ENCODE measurements at places on chromosomes 5 and 9. TPM values are rescaled to one million over a fixed set of nuclear protein-coding genes. Genes with fewer than 3 reads are reported as not detected.

The CRHBP gene
- total RNA-seq, result not detected

The TRAPPC13 gene
- 10.1 TPM for total RNA-seq

The AGPAT2 gene
- 80.6 TPM for total RNA-seq

The THBS4 gene
- total RNA-seq, result 1.7 TPM

DNA sequence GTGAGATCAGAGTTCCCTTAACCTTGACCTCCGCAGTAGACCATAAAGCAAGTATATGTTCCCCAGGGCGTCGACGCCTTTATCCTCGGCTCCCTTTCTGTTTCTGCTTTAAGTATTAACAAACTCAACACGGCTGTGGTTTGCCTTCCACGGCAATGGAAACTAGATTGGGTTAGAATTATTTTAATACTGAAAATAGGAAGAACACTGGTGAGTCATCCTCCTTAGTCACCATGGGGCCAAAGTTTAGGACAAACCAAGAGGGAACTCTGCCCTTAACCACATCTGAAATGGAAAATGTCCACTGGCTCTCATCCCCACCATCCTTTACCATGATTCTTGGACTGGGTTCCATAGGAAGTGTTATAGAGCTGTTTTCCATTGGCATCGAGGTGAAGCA lies 386.1 kb downstream of the ACTL7B start:
- DNase-seq, result no peak

DNA sequence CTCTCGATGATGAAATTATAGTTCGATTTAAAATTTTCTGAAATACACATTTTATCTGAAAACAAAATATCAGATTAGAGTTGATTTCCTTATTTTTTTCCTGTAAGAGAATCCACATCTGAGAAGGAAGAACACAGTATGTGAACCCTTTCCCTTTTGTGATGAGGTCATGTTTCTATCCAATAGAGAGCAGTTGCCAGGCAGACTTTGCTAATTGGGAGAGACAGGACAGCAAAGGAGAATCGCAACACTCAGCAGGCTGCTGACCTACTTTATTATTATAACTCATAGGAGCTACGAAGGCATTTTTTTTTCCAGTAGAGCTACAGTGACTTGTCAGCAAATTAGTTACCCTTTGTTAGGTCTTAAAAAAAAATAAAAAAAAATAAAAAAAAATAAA lies 242.1 kb downstream of the HCN1 start:
- DNase-seq, result no peak

- no peak for DNase-seq
These were observed 50.0 kb downstream of the RGS3 start for GRCh38 chr9:113513536-113513935.

DNA sequence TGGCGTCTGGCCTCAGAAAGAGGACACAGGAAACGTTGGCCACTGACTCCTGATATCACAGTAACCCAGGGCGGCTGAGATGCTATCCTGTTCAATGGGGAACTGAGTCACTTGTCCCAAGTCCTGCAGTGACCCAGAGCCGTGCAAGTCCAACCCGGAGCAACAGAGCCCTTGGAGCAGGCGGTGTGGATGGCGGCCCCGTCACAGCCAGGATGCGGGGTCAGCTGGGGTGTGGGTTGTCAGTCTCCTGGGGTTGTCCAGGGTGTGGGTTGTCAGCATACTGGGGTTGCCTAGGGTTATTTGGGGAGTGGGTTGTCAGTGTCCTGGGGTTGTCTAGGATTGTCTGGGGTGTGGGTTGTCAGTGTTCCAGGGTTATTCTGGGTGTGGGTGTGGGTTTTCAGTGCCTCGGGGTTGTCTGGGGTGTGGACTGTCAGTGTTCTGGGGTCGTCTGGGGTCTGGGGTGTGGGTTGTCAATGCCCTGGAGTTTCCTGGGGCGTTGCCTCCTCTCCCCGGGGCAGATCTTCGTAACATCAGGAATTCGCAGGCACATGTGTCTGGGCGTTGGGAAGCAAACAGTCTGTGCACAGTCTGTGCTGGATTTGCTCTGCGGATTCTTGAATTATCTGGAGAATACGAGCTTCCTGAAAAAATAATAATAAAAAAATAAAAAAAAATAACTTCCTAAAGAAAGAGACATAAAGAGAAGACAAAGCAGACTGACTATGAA lies 257.5 kb downstream of the PARP8 start:
- DNase-seq, result no peak

DNA sequence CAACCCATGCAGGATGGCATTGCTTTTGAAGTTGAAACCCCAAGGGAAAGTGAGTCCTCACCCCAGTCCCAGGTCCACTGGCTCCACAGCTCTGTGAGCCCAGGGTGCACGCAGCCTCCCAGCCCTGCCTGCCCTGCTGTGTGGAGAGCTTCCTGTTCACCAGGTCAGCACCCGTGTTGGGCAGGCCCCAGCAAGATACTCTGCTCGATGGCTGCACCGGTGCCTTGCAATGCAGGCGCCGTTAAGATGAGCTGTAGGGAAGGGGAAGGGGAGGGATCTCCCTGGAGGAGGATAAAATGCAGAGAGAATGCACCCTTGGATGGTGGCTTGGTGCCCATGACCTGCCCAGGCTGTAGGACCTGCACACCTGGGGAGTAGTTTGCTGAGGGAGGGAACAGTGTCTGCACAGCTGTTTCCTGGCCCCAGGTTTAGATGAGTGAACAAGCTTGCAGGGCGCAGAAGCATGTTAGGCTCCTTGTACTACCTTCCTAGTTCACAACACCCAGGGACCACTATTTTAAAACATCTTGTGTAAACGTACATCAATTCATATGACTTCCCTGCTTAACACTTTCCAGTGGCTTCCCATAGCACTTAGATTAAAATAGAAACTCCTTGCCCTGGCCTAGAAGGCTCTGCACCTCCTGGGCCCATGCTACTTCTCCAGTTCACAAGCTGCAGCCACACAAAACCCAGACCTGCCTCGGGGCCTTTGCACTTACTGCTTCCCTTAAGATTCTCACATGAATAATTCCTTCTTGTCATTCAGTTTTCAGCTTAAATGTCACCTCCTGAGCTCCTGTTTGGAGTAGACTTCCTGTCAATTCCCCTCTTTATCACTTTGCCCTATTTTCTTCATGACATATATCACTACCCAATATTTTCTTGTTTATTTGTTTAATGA lies 19.6 kb downstream of the FAT2 start:
- no peak for DNase-seq

DNA sequence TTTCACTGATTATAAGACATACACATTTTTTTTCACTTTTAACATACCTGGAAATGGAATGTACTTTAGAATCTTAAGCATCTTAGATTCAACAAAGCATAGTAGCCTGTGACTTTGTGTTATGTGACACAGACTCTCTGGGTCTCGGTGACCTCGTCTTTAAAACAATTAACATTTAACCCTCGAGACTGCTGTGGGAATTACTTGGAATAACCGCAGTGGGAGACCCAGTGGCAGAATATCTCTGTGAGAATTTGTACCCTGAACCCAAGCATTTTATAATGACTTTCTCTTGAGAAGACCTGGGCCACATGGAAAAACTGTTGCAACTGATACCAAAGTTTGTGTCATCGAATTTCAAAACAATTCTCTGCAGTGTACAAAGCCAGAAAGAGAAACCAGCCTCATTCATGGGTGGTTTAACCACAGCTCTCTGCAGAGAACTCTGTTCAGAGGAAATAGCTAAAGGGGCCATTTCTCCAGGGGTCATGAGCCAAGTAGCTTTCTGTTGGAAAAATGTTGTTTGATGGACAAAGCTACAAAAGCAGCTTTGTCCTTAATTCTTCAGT lies 10.0 kb upstream of the RETREG1 start:
- DNase-seq, result no peak

GRCh38 chr5:59107692-59108091 lies 524.8 kb downstream of the RAB3C start:
- no peak for DNase-seq

DNA sequence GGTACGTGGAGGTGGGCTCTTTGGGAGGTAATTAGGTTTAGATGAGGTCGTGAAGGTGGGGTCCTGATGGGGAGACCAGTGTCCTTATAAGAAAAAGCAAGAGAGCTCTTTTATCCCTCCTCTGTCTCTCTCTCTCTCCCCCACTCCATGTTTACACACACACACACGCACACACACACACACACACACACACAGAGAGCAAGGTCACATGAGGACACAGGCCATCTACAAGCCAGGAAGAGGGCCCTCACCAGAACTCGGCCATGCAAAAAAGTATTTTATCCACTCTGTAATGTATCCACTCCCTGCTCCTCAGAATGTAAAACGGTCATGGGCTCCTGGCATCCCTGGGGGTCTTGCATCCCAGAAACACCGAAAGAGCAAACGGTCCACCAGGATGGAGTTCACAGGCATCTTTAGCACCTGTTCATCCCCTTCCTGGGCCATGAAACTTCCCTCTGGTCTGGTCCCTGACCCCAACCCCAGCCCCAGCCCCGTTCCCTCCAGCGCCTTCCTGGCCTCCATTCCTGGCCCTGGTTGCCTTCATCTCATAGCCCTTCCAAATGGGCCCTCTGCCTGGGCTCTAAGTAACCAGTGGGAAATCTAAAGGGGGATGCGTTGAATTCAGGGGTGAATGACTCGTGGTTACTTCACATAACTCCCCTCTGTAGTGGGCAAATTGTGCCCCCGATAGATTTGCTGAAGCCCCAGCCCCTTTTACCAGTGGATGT lies 88.8 kb downstream of the NSUN2 start:
- no peak for DNase-seq

DNA sequence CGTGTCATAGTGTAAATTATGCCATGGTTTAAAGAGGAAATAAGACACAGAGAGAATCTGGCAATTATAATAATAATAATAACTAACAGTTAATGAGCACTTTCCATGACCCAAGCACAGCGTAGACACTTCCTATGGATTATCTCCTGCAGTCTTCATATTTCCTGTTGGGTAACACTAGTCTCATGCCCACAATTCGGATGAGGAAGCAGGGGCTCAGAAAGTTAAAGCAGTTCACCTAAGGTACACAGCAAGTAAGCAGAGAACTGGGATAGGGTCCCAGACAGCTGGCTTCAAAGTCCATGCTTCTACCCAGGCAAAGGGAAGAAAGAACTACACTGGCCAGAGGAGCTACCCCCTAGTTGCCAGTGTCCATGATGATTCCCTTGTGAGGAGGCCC lies 27.9 kb upstream of the TGFBI start:
- DNase-seq, result no peak

DNA sequence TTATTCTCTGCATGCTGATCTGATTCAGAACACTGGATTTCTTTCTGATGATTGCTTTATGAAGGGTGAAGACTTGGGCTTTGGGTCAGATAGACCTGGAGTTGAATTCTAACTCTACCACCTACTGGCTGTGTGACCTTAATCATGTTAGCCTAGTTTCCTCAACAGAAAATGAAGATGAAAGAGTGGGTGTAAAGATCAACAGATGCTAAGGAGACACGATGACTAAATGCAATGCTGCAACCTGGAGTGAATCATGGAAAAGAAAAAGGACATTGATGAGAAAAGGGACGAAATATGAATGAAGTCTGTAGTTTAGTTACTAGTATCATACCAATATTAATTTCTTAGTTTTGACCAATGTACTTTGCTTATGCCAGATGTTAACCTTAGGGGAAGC lies 27.8 kb upstream of the DENND1A start:
- no peak for DNase-seq

- DNase-seq, result no peak
These were observed 9.8 kb downstream of the CLTB start for GRCh38 chr5:176406436-176407052.

- DNase-seq, result no peak
These were observed 39.2 kb downstream of the PRUNE2 start for GRCh38 chr9:76866689-76867088.

- DNase-seq, result no peak
These were observed 138.4 kb downstream of the LHFPL2 start for GRCh38 chr5:78509884-78510769.

DNA sequence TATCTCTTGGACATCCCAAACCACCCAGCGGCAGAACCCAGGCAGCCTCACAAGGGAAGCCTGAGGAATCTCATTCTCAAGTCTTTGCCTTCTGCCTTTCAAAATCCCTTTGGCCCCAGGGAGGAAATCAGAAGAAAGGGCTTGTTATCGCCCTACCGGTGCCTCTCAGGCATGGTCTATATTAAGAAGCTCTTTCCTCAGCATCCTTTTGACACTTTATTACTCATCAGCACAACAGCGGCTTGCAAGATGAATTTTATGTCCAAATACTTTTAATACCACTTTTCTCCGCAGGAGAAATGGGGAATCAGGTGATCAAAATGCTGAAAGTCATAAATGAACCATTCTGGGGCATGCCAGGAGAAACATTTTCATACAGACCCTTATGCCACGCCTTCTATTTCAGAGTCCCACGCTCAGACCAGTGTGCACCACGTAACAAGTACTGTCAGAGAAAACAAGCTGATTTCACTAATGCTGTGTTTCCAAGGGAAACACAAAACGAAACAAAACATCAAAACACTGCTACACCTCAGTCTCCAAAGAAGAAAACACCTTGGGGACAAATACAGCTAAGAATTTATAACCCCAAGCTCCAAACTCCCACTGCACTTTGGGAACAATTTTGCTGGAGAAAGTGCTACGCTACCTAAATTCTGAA lies 30.0 kb downstream of the RAPGEF1 start:
- DNase-seq, result no peak

DNA sequence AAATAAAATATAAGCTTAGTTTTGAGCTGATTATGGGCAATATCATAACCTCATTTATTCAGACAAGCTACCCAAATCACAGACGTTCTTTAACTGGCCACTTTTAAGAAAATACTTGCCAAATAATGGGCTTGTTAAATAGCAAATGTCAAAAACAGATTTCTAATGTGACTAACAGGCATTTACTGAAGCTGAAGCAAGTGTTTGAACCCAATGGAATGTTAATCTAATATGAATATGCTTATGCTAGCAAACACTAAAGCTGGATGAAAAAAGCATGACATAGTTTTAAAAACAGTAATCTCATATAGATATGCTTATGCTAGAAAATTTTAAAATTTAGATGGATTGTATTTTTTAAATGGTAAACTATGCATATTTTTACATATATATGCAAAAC lies 411.6 kb upstream of the PTGER4 start:
- no peak for DNase-seq

- no peak for DNase-seq
These were observed 68.1 kb downstream of the ARHGEF28 start for GRCh38 chr5:73694089-73694488.

DNA sequence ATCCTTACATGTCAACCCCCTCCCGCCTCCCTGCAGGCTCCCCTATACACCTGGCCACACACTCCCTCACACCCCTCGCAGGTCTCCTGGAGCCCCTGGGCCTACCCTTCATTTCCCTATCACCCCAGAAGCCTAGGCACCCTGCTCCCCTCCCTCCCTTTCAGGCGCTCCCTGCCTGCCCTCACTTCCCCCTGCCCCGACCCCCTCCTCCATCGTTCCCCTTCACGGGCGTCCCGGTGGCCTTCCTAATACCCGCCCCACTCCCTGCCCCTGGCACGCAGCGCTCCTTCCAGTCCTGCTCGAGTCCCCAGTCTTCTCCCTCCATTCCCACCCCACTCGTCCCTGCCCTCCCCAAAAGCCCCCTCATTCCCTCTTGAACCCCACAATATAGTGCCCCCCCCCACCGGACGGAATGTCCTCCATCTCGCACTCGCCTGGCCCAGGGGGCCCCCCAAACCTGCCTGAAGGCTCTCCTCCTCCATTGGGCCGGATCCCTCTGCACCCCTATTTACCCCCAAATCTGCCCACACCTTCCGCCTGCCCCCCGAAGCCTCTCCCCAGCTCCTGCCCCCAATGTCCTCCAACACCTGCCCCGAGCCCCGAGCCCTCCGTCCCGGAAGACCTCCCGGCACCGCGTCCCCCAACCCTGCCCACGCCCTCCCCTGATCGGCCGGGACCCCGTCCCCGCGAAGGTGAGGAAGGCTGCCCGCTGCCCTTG lies 746 bp downstream of the STRBP start:
- DNase-seq, result no peak

Measured in esophagus squamous epithelium (tissue), 5 donors.